NCI-H1417 treated with DMSO at 0.1 percent for 48 hours (cell line): ENCODE measurements at places on chromosomes 3 and 15.

GRCh38 chr3:51371943-51372557 lies 13.0 kb upstream of the MANF start:
- no peak for DNase-seq

DNA sequence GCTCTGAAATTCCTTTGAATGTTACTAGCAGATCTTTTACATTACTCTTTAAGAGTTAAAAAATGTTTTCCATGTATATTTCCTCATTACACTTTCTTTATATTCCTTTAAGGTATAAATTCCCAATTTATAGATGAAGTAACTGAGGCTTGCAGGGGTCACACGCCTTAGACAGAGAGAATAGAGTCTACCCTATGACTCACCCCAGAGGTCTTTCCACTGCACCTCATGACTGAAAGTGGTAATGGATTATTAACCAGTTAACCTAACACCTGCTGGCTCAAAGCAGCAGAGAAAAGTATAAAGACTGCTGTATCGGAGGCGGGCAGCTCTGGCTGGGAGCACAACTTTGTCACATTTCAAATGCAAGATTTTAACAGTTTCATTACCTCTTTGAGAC lies 37.7 kb downstream of the LDHAL6B start:
- DNase-seq = no peak

DNA sequence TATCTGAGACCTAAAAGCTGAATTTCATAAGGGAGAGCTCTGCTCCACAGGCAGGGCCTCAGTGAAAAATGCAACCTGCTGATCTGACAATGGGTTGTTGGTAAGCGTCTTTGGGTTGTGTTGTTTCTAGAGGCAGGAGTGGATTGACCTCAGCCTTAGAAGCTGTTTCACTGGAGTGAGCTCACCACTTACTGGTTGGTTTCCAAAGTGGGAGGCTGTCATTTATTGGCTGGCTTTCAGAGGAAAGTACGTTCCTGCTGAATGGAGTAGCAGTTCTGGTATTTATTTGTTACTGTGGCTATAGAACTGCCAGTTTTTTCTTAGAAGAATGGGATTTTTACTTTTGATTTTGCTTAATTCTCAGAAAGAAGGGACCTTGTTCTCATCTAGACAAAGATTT lies 29.3 kb upstream of the COL6A5 start:
- no peak for DNase-seq

DNA sequence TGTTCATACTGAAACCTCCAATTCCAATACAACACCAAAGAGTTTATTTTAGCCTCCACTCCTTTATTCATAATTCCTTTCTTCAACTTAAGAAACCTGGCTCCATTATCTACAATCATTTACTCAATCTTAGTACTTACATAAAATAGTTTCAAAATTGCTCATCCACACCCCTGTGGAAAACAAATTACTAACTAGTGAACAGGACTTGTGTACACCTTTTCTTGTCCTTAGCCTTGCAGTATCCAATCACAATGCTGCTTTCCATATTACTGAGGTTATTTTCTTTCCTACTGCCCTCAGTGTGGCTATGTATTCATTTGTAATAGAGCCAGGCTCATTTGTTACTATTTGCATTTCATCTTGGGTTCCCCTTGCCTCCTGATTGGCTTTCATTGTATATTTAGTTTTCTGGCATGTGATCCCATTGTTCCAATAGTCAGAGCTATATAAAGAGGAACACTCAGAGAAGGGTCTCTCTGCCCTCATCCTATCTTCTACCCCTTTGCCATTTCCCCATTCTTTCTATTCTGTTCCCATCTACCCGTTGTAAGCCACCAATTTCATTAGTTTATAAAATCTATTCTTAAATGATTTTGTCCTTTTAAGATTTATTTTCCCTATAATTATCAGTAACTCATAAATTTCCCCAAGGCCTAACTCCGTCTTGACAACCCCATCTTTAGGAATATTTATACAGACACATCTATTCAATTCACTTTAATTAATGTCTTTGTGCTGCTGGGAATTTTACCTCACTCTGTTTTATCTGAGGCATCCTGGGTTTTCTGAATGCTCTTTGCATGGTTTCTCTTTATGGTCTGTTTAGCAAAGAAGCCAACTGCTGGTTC lies 67.9 kb upstream of the RBP1 start:
- DNase-seq = no peak

DNA sequence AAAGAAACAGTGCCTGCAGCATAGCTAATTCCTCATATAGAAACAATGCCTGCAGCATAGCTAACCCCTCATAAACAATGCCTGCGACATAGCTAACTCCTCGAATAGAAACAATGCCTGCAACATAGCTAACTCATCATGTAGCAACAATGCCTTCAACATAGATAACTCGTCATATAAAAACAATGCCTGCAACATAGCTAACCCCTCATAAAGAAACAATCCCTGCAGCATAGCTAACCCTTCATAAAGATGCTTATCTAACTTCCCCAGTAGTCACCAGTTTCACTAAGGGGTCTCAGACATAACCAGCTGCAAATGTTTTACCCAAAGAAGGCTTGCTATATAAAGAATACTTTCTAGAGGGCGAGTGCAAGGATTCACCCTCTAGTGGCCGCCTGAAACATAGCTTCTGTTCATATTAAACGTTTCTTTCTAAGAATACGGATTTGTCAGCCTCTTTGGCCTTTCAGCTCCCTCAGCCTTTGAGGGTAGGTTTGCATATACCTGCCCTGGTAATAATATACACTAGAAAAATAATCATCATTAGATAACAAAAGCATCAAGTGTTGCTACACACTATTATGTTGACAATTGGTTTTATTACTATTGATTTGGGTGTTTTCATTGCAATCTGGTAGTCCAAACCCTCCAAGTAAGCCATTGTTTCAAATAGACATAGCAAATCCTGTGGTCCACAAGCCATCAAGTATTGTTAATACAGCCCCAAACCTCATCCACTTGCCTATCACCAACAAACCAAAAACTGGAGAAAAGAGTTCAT lies 44.4 kb upstream of the FAN1 start:
- no peak for DNase-seq

- no peak for DNase-seq
Measured at GRCh38 chr15:62909257-62909656, 133.3 kb upstream of the TPM1 start.

DNA sequence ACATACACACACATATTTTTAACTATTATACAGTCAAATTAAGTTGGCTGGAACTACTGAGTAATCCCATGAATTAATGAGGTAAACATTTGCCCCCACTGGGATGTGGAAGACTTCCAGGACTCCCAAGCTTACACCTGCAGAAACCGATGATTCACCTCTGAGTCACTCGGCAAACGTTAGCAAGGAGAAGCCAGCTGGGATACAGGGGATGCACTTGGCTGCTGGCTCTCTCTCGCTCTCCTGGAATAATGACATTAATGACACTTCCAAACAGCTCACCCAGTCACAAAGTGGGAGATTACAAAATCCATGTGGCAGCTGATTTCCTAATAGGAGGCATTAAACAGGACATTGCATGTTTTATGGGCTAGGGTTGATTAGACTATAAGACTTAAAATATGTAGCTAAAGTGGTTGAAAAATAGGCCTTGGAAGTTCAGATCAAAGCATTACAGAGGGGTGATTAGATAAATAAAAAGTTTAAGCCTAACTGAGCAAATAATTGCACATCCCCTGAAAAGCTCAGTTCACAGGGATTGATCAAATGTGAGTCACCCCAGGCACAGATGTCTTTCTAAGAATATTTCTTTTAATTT lies 500.9 kb downstream of the SOX2 start:
- DNase-seq = peak; percentile 75

- no peak for DNase-seq
Measured at GRCh38 chr3:94173673-94174434, 111.0 kb downstream of the NSUN3 start.

DNA sequence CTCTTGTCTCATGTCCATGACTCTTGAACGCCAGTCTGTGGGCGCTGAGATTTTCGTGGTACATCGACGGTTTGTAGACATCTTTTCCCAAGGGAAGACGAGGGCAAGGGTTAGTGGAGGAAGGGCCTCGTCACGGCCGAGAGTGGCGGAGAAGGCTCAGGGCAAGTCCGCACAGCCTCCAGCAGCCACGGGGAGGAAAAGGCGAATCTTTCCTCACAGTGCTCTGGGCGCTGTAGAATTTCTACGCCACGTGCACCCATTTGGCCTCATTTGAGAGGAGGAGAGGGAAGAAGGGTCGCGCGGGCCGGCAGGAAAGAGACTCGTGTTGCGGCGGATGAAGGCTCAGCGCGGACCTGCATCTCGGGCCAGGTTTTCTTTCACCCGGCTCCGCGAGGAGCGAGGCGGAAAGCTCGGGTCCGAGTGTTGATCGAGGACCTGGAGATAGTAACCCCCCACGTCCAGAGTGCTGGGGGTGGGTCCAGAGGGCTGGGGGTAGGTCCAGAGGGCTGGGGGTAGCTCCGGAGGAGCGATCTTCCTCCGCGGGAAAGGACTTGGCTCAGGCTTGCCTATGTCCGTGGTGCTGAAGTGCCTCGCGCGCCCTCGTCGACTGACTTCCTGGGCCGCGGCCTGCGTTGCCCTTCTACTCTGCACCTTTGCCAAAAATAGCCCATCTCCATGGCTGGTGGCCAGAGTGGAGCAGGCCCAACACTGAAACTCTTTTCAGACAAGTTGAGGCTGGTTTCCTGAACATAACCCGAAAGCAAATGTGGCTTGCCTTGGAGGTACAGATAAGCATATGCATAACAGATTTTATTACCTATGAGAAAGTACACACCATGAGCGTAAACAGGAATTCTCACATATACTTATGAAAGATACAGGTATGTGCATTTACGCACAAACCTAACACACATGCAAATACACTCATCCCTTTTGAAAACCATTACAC lies 1.1 kb downstream of the SLC35G2 start:
- DNase-seq = no peak

GRCh38 chr3:78703944-78704343 lies 1063.9 kb downstream of the ROBO1 start:
- no peak for DNase-seq

DNA sequence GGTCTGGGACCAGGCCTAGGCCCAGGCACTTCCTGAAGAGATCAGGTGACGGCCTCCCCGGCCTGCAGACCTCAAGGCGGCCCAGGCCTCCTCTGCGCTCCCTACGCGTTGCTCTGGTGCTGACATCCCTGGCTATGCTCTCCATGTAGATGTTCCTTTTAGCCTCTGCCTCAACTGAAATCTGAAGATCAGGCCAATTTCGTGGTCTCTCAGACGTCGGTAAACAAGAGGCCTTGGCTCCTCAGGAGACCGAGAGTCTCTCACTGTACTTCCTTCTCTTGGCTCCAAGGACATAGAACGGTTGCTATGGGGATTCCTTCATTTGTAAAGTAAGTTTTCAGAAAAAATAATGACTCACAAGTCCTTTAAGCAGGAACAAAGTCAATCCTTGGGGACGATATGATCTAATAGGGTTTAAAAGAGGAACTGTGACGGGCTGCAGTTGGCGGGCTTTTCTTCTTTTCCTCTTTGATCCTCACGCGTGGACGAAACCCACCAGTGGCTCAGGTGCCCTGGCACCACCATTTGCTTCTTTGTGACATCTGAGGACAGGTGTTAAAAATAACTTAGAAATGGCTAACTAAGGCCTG lies 55.6 kb upstream of the CGNL1 start:
- no peak for DNase-seq

- no peak for DNase-seq
Measured at GRCh38 chr3:195805181-195805580, 6.5 kb downstream of the MUC4 start.

DNA sequence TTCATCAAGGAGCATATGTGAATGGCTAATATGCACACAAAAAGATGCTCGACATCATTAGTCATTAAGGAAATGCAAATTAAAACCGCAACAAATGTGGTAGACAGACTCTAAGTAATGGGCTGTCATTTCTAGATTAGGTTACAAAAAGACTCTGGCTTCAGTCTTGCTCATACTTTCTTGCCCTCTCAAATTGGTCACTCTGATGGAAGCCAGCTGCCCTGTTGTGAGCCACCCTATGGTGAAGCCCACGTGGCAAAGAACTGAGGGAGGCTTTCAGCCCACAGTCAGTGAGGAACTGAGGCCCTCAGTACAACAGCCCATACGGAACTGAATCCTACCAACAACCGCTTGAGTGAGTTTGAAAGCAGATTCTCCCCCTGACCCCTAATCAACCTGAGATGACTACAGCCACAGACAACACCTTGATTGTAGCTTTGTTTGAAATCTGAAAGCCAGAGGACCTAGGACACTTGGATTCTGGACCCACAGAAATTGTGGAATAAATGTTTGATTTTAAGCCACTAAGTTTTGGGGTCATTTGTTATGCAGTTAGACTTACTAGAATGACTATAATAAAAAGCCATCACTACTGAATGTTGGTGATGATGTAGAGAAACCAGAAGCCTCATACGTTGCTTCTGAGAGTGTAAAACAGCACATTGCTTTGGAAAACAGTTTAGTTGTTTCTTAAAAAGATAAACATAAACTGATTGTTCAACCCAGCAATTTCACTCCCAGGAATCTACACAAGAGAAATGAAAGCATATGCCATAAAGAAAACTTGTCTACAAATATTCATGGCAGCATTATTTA lies 45.7 kb downstream of the EHHADH start:
- no peak for DNase-seq

DNA sequence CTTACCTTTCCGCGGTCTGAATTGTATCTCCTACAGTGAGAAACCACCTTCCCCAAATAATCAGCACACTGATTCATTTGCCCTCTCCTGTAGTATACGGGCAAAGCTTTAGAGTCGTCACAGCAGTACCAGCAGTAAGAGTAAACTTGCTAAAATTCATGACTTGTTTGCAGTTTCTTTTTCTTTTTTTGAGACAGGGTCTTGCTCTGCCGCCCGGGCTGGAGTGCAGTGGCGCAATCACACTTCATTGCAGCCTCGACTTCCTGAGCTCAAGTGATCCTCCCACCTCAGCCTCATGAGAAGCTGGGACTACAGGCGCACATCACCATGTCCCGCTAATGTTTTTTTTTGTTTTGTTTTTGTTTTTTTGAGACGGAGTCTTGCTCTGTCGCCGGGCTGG lies 11.9 kb downstream of the SCAMP5 start:
- no peak for DNase-seq

- no peak for DNase-seq
Measured at GRCh38 chr3:175278680-175279079, 419.5 kb downstream of the NAALADL2 start.

DNA sequence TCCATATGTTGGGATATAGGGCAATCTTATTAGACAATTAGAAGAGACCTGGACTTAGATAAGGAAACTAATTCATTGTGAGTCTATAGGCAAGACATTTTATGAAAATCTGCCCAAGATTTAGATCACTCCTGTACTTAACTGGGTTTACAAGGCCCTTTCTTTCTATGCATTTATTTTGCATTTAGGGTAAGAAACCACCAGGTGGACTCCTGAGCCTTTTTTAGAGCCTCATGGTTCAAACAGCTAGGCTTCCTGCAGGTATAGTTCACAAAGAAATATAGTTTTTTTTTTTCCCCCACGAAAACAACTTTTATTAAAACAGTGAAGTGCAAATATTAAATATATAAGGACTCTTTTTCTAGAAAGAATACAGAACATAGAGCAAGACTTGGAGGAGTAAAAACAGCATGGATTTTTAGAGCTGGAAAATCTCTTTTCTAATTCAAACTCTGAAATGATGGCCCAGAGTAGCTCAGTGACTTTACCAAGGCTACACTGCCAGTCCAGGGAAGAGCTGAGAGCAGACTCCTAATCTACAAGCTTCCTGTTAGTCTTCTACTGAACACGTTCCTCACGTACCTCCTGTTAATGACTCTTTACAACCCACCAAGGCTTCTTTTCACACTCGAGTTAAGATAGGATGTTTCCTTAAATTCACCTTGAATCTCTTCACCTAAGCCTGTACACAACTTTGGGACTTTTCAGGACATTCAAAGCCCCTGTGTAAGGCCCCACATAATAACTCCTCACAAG lies 400.9 kb upstream of the ATP11B start:
- no peak for DNase-seq

GRCh38 chr3:142180761-142181362 lies 31.5 kb upstream of the TFDP2 start:
- DNase-seq = no peak
